Posterior cingulate gyrus (tissue), 11 donors: ENCODE measurements at places on chromosomes 1 and 21.
A peak's percentile ranks its signal among the peaks of the same experiment; 100 is the strongest.

- no peak for DNase-seq
Measured at GRCh38 chr1:87403061-87403820, 74.6 kb downstream of the LMO4 start.

DNA sequence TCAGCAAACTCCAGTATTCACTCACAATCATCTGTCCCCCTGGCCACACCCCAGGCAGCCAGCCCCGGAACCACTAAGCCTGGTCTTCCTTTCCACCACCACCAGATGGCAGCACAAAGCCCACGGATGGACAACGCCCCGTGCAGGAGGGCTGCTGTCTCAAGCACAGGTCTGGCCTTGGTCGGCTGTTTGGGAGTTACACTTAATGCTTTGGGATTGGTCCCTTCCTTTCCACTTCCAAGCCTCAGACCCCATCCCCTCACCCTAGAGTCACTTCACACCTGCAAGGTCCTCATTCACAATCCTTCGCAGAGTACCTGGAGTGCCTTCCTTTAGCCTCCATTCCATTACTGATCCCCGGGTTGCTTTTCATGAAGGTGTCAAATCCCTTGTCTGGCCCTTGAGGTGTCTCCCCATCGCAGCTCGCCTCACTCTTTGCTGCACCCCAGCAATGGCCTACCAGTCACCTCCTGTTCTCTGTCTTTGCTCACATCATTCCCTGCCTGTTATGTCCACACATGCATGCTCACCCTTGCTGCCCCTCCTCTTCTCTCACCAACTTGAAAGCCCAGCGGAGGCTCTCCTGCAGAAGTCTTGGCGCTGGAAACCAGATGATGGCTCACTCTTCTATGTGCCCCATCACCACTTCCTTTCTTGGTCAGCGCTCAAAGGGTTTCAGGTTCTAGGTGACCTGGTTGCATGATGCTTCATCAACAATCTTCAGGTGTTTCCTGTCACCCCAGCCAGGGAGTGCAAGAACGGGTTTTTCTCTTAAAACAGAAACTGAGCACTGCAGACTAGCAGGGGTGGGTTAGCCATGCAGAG lies 24.9 kb upstream of the KCNA2 start:
- peak; percentile 80 for DNase-seq

DNA sequence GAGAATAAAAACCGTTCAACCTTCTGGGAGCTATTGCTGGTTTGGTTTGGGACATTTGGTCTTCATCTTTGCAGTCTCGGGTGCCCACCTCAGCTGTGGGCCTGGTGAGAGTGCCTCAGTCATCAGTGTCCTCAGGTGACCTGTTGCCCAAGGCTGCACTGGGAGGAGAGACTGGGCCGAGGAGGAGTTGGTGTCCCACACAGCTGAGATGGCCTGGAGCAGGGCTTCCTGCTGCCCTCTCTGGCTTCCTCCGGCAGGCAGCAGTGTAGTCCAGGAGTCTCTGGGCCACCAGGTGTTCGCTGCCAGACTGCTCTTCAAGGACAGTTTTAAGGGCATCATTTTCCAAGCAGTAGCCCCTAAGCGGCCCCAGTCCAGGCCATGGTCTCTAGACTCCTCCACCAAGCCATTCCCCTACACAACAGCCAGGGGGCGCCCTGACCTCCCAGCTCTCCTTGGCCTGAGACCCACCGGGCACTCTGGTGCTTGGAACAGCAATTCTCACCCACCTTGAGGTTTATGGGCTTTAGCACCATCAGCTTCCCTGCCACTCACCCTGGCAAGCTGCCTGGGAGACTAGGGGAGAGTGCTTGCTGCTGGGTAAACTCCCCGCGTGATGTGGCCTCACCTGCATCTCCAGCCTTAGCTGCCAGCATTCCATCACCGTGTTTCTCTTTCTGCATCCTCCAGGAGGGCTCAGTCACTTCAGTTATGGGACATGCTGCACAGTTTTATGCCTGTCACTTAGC lies 9.1 kb upstream of the SYTL1 start:
- DNase-seq, result no peak

- no peak for DNase-seq
Measured at GRCh38 chr1:215875712-215876111, 308.6 kb downstream of the KCTD3 start.

- no peak for DNase-seq
Measured at GRCh38 chr1:148308832-148309458, 156.9 kb upstream of the NBPF11 start.

GRCh38 chr1:46219551-46220520 lies 16.7 kb downstream of the LURAP1 start:
- DNase-seq, result no peak

DNA sequence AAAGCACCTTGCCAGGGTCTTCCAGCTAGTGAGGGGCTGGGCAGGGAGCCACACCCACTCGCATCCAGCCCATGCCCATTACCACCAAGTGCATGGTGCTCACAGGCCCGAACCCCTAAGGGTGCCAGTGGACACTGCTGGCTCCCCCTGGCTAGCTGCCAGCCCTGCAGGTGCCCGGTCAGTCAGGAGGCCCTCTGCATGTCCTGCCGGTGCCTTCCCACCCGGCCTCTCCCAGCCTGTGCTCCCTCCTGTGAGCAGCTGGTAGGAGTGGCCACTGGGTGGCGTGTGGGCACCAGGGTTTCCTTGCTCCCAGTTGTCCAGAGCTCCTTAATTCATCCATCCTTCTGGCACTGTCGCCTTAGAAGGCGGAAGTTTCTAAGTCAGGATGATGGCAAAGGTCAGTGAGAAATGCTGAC lies 33.4 kb downstream of the QSOX1 start:
- DNase-seq, result peak; percentile 94

- DNase-seq, result no peak
Measured at GRCh38 chr21:45615145-45615711, 28.3 kb upstream of the PCBP3 start.

DNA sequence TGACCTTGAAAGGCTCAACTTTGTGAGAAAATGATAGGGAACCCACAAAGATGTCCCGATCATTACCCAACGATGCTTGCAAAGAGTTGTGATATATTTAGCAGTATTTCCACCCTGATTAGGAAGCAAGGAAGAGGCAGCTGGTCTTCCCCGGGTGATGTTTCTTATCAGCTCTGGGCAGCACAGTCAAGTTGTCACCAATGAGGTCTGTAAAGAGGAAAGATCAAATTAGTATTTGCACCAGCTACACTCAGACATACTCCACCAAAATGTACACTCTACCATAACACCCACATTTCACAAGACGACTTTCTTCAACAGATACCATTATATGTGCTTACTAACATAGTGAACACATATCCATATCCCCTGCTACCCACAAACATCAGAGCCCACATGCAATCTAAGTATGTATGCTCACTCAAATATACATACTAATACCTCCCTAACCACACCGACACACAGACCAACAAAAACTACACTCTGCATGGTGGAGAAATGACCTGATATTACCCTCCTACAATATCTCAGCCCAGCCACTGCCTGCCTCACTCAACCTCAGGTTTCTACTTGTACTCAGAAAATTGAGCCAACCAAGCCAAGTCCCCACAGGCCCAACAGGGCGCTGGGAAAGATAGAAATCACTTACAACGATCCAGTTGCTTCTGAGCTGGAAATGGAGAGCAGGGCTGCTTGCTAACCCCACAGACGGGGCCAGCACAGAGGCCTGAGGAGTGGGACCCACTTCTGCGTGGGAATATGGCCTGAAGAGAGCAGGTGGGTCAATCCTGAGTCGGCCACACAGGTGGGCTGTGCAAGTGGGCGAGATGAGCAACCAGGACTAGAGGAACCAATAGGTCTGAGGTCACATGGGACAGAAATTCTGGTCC lies 4.6 kb upstream of the BTG2 start:
- DNase-seq, result no peak

DNA sequence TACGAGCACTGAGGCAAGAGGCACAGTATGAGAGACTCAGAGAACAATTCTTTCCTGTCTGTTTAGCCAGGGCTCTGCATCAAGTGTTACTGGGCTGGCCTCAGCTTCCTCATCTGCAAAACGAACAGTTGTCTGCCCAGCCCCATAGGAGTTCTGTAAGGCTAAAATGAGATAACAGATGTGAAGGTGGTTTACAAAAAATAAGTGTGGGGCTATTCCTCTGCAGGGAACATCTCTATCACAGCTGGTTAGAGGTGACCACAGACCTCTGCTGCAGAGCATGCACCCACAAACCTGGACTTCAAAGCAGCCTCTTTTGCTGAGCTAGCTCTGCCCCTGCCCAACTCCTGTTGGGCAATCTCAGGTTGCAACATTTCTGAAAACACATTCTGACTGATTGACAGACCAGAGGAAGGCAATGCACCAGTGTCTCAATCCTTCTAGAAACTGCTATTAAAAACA lies 10.5 kb upstream of the OLIG1 start:
- no peak for DNase-seq

- no peak for DNase-seq
Measured at GRCh38 chr1:182687361-182687760, 3.0 kb upstream of the RGS8 start.

DNA sequence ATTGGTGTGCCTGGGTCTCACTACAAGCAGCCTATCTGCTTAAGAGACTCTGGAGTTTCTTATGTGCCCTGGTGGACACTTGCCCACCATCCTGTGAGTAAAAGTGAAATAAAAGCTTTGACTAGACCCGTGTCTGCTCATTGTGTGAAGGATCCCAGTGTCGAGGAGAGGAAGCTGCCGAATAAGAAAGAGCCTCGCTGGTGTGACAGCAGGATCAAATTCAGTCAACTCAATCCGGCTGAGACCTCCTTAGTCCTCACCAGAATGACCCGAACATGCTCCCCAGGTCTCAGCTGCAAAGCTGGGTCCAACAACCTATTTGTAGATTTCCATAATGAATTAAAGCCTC lies 14.8 kb downstream of the CD2 start:
- no peak for DNase-seq

DNA sequence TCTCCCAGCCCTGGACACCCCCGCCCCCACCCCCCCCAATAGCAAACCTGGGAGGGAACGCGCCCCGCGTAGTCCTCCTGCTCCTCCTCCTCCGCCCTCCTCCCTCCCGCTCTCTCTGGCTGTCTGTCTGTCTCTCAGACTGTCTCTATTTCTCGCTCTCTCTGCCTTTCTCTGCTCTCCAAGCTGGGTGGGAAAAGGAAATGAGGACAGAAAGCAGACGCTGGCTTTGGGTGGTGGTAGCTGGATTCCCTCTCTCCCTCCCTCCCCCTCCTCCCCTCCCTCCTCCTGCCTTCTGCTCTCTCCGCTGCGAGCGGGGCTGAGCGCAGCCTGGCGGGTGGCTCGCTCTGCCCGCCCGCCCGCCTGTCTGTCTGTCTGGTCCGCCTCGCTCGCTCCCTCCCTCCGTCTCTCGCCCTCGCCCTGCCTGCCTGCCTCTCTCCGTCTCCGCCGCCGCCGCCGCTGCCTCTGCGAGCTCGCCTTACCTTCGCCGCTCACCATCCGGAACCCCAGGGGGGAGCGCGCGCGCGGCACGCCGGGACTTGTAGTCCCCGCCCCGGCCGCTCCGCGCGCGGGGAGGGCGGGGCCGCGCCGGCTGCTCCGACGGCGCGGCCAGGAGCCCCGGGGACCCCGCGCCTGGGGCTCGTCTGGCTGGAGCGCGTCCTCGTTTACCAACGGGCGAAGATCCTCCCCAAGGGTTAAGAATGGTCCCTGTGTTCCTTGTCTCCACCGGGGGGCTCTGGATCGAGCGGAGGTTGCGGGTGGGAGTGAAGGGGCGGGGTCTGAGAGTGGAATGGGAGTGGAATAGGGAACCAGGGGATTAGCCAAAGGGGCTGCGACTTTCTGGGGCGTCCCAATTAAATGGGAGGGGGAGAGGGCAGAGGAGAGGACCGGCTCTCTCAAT lies at the start of gene AHDC1:
Gene AHDC1 (minus strand): TSS at position 464 of the 898 bp plus-strand sequence. CDS start 52,029 bp downstream, outside the sequence.
- peak; percentile 91 for DNase-seq
